Mammary microvascular endothelial cell (primary cell): ENCODE measurements at places on chromosomes 11 and 22. TPM values are rescaled to one million over a fixed set of nuclear protein-coding genes. Genes with fewer than 3 reads are reported as not detected.

The TTC28 gene
- 19.0 and 24.9 TPM in 2 replicates for total RNA-seq

The SCO2 gene
- 3.7 and 13.6 TPM in 2 replicates for total RNA-seq

The FREY1 gene
- total RNA-seq: 0.34 TPM in 1 of 2 replicates, not detected in the other

The TENM4 gene
- not detected in 2 replicates for total RNA-seq

The OR10A3 gene
- total RNA-seq: not detected in 2 replicates
